ENCODE measurements at places on chromosomes 12 and 14.

GRCh38 chr14:66572826-66573225 is 64.9 kb downstream of the GPHN start:
- peak; percentile 4 for DNase-seq

GRCh38 chr14:91412939-91413338 is 4.7 kb downstream of the CCDC88C start:
- no peak for DNase-seq

DNA sequence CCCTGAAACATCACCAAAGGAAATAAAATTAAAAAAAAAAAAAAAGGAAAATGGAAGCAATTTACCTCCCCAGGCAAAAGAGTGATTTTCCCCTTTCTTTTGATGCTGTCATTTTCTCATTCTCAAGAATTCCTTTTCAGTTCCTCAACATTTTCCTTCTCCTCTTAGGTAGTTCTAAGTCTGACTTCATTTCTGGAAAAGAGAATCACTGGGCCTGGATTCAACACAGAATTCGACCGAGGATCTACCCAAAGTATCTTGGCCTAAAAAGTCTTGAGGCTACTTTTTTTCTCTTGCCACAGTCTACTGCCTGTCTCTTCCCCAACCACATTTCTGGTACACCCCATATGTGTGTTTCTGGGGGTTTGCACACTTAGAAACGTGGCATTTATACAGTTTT is 717.8 kb upstream of the TBX3 start:
- no peak for DNase-seq

DNA sequence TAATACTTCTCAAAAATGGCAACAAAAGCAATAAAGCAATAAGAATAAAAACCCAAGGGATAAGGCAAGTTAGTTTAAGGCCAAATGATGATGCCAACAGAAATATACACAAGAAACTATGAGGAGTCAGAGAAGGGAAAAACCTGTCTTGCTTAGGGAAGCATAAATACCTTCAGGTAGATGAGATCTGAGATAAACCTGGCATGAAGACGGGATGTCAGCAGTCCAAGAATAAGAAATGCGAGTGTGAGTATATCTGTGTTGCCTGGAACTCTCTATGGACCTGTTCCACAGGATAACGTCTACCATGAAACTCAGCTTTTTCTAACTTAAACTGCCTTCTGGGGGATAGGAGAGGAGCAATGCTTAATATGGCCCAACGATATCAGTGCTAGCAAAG is 30.6 kb downstream of the KCNH5 start:
- no peak for DNase-seq

- DNase-seq = no peak
Measured at GRCh38 chr12:128388461-128389000, 121.6 kb downstream of the TMEM132C start.

GRCh38 chr12:105294161-105294560 is 36.3 kb upstream of the C12orf75 start:
- no peak for DNase-seq

DNA sequence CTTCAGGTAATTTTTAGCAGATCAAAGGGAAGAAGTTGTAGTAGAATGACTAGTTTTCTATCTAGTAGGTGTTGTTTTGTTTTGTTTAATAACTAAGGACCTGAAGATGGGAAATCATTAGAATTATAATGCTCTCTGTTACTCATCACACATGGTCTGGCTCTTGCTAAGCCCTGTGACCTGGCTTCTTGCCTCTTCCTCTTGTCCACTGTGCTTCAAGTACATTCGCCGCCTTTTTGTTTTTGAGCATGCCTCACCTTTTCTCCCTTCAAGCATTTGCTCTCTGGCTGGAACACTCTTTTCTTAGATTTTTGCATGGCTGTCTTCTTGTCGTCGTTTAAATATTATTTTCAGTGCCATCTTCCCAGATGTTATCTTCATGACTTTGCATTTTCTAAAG is 47.7 kb downstream of the DAAM1 start:
- no peak for DNase-seq

GRCh38 chr12:83700838-83701237 is 1014.1 kb downstream of the TMTC2 start:
- peak; percentile 66 for DNase-seq

DNA sequence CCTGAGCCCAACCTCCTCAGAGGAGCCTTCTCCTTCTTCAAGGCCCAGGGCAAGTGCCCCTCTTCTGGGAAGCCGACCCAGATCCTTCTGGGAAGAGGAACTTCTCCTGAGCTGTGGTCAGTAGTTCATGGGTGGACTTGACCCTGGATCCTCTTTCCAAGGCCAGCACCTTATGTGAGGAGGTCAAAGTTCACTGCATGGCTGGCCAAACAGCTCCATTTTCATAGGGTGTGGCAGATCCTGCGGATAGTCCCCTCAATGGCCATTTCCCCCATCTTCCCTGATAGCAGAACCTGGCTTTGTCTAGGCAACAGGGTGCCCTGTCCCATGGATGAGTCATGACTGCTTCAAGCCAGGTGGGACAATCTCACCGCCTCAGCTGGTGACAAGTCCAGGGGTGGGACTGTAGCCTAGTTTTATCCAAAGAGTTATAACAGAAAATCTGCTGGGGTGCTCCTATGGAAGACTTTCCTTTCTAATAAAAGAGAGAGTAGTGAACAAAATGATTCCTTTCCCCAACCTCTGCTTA is 10.4 kb downstream of the ASB2 start:
- DNase-seq = no peak

DNA sequence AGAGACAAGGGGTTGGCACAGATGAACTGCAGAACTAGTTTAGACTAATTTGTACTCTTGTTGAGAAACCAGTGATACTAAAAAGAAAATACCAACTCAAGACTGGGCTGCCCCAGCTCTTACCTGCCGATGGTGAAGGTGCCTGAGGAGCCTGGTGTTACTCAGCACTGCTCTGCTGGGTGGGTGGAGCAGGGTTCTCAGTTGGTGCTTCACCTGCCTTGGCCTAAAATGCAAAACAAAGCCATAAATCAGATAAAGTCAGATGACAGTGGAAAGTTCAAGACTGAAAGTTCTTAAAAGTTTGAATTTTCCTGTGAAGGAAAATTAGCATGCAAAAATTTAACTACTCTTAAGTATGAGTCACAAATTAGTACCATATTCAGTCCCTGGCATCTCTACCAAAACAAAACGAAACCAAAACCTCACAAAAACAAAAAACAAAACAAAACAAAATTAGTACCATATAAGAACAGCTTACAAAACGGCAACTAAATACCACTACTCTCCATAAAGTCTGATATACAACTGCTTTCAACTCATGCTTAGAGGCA is 21.9 kb downstream of the YBX3 start:
- DNase-seq = no peak

- DNase-seq = no peak
Measured at GRCh38 chr12:131390412-131391334, 320.2 kb upstream of the SFSWAP start.

DNA sequence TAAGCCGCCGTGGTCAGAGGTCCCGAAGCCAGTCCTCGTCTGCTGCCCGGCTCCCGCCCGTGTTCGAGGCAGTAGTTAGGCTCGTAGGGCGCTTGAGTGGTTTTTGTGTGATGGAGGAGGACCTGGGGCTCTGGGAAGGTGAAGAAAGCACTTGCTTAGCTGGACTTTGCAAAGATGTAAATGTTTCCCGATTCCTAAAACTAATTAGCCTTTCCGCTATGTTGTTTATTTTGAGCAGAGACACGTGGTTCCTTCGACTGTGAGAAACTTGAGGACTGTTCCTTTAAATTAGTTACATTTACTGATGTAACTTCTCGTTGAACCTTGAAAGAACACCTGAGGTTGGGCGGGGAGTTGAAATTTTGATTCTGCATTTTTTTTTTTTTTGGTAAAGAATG is 33.9 kb downstream of the MIA2 start:
- peak; percentile 21 for DNase-seq

DNA sequence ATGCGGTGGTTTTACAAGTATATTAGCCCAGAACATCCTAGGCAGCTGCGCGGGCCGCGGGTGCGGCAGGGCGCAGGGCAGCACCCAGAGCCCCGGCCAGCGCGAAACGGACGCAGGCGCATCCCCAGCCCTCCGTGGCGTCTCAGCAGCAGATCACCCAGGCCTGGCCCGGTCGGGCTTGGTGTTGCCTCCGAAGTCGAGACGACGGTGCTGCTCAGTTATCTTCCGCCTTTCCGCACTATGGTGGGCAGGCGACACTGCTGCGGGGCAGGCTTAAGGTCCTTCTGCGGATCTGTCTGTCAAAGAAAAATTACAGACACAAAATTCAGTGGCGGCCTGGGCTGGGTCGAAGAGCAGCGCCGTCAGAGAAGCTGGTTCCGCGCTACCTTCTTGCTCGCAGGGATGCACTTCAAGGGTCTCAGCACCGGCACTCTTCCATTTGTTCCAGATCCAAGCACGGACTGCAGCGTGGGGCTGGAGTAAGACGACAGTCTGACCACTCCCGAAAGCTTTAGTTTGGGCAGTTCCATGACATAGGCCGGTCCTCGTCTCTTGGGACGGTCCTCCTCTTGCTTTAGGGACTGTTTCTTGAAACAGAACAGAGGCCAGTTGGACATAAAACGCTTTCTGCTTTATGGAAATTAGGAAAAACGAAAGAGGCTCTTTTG is 75.8 kb downstream of the MOK start:
- no peak for DNase-seq

DNA sequence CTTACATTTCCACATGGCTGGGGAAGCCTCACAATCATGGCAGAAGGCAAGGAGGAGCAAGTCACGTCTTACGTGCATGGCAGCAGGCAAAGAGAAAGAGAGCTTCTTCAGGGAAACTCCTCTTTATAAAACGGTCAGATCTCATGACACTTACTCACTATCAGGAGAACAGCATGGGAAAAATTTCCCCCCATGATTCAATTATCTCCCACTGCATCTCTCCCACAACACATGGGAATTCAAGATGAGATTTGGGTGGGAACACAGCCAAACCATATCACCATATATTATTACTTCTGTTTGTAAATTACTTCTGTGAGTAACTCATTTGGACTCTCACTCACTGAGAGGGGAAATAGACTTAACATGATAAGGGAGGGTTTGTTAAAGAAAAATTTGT is 1496.8 kb upstream of the TMEM132C start:
- no peak for DNase-seq

- no peak for DNase-seq
Measured at GRCh38 chr12:94386422-94386821, 73.2 kb downstream of the CEP83 start.

DNA sequence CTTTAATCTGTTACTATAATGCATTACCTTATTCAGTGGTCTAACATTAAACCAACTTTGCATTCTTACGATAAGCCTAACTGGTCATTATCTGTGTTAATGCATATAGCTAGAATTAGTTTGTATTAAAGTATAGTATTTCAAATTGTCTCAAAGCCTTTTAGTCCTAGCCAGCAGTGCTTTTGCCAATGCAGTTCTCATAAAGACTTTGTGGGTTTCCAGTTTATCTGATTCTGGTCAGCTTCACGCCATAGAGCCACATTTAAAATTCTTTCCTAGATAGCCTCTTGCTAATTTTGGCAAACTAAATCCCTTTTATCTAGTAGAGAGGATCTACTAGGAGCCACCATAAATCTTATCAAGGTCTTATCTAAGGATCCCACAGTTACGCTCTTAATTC is 78.9 kb upstream of the VASH1 start:
- no peak for DNase-seq

DNA sequence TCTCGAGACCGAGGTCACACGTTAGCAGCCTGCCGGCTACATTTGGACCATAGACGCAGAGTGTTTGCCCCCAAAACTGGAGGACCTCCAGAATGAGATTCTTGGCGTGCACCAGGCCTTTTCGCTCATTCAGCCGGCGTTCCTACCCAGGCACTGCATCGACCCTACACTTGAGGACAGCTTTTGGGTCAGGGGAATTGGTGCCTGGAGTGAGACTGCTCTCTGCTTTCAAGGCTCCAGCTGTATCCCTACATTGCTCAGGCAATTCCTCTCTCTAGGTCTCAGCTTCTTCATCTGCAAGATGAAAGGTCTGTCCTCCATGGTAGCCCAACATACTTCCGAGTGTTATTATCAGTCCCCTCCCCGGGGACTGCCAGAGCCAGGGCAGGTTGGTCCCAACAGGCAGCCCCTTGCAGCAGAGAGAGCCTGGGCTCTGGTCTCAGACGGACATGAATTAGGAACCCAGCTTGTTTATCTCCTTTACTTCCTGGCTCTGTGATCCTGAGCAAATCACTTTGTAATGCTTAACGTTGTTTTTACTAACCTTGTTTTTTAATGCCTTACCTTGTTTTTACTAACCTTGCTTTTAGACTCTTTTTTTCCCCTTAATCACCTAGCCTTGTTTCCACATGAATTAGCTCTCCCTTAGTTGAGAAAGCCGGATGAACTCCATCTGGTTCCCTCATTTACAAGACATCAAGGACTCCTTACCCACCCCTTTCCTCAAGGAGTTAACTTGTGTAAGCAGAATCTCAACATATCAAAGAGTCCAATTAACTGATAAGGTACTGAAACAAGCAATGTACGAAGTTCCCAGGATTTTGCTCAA is 892 bp downstream of the TCHP start:
- no peak for DNase-seq

GRCh38 chr14:99702115-99702514 is 18.0 kb downstream of the CYP46A1 start:
- no peak for DNase-seq

- DNase-seq = peak; percentile 21
Measured at GRCh38 chr12:16297521-16297920, 20.0 kb upstream of the SLC15A5 start.

DNA sequence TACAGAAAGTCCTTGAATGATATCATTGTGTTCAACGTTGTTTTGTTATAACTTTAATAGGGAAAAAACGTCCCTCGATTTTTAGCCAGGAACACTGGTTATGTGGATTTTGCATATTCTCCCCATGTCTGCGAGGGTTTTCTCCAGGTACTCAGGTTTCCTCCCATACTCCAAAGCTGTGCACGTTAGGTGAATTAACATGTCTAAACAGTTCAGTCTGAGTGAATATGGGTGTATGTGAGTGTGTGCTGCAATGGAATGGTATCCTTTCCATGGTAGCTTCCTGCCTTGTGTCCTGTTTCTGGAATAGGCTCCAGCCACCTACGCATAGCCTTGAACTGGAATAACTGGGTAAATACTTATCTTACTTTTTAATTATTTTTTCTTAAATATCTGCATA is 810.8 kb upstream of the ATXN7L3B start:
- DNase-seq = no peak

DNA sequence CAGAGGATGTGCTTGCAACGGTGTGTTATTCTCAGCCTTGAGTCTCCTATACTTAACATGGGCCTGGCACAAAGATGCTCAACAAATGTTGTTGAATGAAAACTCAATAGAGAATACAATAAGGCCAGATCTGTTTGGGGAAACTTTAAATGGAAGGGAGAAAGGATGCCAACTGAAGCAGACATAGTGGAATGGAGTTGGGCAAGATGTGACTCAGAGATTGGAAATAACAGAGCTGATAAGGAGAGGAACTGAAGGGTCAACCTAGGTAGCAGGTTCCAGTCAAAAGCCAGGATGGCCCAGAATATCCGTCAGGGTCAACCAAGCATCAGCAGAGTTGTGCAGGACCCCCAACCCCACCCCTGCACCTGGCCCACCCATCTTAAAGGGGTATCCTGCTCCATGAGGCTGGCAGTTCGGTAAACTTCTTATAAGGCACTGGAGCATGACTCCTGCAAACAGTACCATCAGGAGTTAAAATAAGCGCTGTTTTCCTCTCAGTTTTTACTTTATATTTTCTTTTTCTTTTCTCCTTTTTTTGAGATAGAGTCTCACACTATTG is 1.1 kb upstream of the BCDIN3D start:
- DNase-seq = no peak
